ENCODE measurements at places on chromosomes 13 and 19.

DNA sequence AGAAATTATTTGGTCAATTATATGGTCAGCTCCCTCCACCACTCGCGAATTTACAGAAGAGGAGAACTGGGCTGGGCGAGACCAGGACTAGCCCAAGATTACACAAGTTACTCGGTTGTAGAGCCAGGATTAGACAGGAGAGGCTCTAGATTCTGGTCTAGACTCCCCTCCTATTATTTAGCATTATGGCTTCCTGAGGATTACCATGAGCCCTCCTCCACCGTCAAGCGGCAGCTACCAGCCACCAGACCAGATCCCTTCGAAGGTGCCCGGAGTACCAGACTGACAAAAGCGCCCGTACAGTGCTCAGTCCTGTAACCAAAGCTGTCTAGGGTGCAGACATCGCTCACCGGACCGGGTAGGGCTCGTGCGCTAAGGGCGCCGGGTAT lies 497 bp upstream of the MLNR start:
- no peak for DNase-seq

GRCh38 chr13:90696254-90696653 lies 651.2 kb upstream of the MIR17HG start:
- no peak for DNase-seq

- DNase-seq: no peak
Measured at GRCh38 chr13:101829484-101829883, 377.0 kb downstream of the ITGBL1 start.

GRCh38 chr19:39479916-39480315 lies 722 bp upstream of the TIMM50 start:
- no peak for DNase-seq

DNA sequence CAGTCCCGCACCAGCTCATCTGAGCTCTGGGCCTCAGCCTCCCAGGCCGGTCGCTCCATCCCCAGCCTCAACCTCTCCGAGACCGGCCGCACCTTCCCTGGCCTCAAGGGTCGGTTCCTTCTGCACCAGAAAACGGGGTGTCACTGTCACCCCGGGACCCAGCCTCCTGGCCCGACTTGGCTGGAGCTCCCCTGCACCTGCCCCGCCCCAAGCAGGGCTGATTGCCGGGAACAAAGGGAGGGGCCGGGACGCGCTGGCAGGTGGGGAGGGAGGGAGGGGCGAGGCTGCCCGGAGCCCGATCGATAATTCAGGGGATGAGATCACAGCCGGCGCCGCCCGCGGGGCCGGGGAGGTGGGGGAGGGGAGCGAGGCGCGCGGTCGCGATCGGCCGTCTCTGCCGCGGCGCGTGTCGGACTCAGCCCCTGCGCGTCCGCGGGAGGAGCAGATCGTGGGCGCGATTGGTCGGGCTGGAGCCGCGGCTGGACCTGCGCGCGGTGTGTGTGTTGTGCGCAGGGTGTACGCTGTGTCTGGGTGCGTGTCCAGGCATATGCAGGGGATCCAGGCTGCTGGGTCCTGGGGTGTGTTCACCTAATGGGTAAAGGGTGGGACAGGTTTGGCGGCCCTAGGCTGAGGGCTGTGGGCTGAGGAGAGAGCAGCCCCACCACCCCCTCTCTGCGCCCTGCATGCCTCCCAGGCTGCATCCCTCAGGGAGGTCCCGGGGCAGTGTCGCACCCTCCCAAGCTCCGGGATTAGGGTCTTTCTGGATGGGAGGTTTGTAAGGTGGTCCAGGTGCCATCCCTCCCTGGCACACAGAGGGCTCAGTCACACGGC lies 1.1 kb upstream of the SHC2 start:
- DNase-seq: no peak

- DNase-seq: no peak
Measured at GRCh38 chr13:106275446-106276032, 259.9 kb downstream of the EFNB2 start.

DNA sequence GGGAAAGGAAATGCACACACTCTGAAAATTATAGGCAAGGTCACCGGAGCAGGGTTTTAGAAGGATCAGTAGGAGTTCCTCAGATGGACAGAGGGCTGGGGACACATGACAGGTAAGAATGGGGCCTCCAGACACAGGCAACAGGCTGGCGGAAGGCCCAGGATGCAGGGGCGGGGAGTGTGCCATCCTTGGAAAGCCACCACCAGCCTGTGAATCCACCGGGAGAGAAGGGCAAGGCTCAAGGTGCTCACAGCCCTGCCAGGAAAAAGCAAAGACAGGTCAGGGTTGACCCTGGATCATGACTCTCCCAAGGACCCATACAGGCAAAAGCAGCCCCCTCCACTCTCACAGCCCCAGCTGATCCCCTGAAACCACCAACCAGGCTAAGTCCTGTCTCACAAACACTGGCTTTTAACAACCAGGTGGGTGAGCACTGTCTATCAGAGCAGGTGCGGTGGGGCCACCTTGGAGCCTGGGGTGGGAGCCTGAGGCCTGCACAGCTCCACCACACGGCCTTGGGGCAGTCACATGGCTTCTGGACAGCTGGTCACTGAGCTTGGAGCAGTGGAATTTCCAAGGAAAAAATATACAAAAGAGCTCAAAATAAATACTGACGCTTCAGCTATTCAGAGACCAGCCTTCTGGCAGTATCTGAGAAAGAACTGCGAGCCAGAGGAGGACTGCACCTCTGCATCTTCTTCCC lies 35.2 kb upstream of the ISYNA1 start:
- DNase-seq: no peak

- no peak for DNase-seq
Measured at GRCh38 chr19:1668486-1669270, 16.3 kb upstream of the TCF3 start.

- no peak for DNase-seq
Measured at GRCh38 chr19:10517361-10517759, at the start of gene S1PR5. Gene S1PR5 (minus strand): TSS chr19:10517447. CDS start chr19:10515011, 2,436 bp downstream.

DNA sequence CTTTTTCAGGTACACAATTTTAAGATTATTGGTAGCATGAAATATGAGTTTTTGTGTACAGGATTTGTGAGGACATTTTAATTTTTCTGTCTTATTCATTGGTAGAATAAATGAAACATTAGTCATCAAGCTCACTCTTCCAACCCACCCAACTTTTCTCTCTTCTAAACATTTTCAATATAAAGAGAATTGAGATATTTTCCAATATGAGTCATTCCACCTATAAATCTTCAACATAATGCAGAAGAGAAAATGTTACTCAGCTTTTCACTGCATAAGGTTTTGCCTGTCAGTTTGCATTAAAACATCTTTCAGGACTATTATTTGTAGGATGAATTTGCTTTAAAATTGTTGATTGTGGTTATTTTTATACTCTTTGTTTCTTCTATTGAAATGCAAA lies 330.7 kb downstream of the PCDH20 start:
- no peak for DNase-seq

- DNase-seq: no peak
Measured at GRCh38 chr19:34082289-34083077, 89.8 kb upstream of the LSM14A start.

- DNase-seq: no peak
Measured at GRCh38 chr13:106100171-106100919, 435.1 kb downstream of the EFNB2 start.

- no peak for DNase-seq
Measured at GRCh38 chr13:84439108-84439507, 556.8 kb upstream of the SLITRK1 start.

DNA sequence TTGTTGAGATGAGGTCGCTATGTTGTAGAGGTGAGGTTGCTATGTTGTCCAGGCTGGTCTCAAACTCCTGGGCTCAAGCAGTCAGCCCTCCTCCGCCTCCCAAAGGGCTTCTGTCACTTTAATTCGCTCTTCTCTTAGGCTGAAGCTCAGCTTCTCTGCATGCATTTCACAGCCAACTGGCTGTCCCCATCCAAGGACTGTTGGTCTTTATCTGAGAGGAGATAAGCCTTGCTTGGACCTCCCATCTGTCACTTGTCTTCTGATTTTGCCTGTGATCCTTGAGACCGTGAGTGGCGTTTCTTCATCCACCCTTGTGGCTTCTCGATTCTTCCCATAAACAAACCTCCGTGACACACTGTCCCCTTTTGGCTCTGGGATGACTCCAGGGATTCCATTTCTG lies 24.4 kb downstream of the CERS1 start:
- DNase-seq: no peak

DNA sequence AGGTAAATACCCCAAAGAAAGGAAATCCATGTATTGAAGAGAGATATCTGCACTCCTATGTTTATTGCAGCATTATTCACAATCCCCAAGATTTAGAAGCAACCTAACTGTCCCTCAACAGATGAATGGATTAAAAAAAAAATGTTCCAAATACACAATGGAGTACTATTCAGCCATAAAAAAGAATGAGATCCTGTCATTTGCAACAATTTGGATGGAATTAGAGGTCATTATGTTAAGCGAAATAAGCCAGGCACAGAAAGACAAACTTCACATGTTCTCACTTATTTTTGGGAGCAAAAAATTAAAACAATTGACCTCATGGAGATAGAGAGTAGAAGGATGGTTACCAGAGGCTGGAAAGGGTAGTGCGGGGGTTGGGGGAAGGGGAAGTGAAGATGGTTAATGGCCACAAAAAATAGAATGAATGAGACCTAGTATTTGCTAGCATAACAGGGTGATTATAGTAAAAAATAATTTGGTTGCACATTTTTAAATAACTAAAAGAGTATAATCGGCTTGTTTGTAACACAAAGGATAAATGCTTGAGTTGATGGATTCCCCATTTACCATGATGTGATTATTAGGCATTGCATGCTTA lies 9.7 kb upstream of the ZNF709 start:
- DNase-seq: no peak

DNA sequence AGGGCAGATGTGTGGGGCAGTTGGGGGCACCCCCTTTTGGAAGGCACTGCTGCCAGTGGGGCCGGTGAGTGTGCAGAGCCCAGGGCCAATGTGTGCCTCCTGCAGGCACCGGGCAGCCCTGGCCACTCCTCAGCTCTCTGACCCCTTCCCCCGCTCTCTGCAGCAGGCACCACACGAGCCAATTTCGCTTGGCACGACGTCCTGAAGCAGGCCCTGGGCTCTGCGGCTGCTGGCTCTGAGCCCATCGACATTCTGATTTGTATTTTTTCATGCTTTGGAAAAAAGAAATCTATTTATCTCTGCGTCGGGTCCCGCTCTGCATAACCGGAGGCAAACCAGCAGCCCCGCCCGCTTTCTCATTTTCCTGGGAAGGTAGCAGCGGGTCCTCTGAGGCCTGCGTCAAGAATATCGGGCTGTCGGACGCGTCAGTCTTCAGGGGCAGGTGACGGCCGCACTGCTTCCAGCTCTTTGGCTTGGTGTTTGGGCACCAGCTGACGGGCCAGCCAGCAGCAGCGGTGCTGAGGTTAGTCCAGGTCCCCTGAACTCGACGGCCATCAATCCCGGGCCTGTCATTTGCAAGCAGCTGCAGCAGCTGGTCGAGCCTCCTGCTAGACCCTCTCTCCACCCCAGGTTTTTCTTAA lies 134.3 kb downstream of the KDM4B start:
- no peak for DNase-seq

GRCh38 chr19:1487576-1488281 lies 2.4 kb downstream of the PCSK4 start:
- DNase-seq: no peak

- no peak for DNase-seq
Measured at GRCh38 chr13:49086722-49087121, 111.0 kb downstream of the FNDC3A start.

DNA sequence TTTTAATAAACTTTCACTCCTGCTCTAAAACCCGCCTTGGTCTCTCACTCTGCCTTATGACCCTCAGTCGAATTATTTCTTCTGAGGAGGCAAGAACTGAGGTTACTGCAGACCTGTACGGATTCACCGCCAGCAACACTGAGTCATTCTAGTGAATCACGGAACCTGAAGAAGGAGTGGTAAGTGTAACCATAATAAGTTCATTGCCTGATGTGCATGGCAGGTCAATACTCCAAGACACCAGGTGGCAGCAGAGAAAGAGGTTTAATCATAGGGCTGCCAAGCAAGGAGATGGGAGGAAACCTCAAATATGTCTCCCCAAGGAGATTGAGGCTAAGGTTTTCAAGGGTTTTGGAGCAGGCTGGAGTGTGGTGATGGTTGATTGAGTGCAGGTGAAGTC lies 204.3 kb upstream of the IPO5 start:
- DNase-seq: no peak

DNA sequence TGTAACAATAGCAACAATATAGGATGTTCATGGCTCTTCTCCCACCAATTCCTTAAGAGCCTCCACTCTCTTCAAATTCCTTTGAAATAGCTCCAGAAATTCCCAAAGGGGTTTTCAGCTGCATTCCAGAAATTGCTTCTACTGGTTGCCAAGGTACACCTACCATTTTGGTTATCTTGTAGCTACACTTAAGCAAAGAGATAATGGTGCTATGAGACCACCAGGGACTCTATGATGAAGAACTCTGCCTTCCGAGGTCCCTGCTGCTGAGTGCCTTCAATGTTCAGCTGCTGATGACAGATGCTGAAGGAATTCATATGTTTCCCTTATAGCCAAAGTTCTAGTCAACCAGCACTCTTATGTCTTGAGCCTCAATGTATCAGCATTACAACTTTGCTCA lies 78.4 kb downstream of the POU4F1 start:
- no peak for DNase-seq

DNA sequence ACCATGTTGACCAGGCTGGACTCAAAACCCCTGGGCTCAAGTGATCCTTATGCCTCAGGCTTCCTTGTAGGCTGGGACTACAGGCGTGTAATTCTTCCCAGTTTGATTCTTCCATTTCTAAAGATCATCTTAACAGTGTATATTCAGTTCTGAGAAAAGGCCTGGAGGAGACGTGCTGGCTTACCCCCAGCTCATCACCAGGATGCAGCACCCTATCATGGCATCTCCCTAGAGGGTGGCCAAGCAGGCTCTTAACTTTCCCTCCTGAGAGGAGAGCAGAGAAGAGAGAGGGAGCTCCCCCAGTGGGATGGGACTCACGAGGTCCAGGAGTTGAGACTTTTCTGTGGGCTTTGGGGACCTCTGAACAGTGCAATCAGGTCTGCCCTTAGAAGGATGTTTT lies 2.1 kb upstream of the TUBA3C start:
- no peak for DNase-seq

- no peak for DNase-seq
Measured at GRCh38 chr13:42364613-42365000, 92.7 kb downstream of the AKAP11 start.

- no peak for DNase-seq
Measured at GRCh38 chr13:32737679-32738078, 151.4 kb downstream of the PDS5B start.

DNA sequence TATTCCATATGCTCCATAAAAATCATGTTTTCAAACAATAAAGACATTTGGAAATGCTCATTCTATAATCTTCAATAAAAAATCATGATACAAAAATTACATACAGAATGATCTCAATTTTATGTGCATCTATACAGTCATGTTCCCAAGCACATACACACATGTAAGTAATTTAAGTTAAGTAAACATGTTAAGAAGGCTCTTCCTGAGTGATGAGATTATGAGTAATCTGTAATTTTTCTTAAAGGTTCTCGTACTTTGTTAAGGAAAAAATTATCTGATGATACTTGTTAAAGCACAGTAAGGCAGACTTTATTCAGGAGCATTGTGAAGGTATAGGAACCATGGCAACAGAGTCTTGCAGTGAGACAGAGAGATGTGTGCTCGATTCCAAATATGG lies 30.0 kb upstream of the DLEU7 start:
- no peak for DNase-seq

Measured in stimulated activated CD4-positive, alpha-beta T cell treated with anti-CD3 and anti-CD28 coated beads, Interleukin-4, amount 100 ng/mL, for 1 hour (primary cell).